Right kidney (tissue), 9 donors: ENCODE measurements at places on chromosomes 12 and 14.

GRCh38 chr14:61524936-61525292 lies 170.4 kb upstream of the HIF1A start:
- no peak for DNase-seq

DNA sequence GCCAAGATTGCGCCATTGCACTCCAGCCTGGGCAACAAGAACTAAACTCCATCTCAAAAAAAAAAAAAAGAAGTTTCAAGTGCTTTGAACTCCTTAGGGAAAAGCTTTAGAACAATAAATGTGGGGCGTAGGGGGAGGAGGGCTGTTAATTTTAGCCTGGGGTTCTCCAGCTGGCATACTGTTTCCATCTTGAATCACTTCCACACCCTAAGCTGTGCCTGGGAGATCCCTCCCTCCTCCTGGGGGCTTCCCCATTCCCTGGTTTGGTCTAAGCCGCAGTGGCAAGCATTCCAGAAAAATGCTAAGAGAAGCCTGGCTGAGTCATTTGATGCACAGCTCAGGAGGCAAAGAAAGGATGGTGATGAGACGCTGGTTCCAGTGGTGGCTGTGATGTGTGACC lies 2.3 kb upstream of the ZNF384 start:
- no peak for DNase-seq

DNA sequence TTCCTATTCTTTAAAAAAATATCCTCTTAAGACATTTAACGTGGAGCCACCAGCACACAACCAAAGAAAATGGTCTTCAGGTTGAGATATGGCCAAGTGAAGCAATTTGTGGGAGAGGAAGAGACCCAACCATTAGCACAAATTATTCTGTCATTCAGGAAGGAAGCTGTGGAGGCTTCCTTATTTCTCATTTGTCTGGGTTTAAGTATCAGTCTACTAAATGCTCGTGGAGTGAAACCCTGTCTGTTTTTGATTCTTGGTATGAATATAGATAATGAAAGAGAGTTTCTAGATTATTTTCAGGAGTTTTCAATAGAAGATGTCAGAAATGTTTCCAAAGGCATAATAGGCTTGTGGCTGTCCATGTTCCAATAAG lies 125.1 kb downstream of the GPR65 start:
- DNase-seq: no peak

DNA sequence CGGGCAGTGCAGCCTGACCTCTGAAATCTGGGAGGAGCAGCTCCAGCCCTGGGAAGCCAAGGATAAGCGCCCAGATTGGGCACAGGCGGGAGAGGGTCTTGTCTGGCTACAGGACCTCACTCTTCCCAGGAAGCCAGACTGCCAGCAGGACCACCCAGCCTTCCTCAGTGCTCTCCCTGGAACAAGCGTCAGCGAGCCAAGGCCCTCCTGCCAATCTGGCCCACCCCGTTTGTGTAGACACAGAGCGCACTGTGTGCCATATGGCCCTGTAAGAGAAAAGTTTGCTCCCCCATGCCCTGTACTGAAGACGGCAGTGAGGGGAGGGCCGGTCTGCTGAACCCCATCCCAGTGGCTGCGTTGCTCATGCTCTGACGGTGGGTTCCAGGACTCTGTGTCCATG lies 1.2 kb upstream of the C14orf180 start:
- no peak for DNase-seq

DNA sequence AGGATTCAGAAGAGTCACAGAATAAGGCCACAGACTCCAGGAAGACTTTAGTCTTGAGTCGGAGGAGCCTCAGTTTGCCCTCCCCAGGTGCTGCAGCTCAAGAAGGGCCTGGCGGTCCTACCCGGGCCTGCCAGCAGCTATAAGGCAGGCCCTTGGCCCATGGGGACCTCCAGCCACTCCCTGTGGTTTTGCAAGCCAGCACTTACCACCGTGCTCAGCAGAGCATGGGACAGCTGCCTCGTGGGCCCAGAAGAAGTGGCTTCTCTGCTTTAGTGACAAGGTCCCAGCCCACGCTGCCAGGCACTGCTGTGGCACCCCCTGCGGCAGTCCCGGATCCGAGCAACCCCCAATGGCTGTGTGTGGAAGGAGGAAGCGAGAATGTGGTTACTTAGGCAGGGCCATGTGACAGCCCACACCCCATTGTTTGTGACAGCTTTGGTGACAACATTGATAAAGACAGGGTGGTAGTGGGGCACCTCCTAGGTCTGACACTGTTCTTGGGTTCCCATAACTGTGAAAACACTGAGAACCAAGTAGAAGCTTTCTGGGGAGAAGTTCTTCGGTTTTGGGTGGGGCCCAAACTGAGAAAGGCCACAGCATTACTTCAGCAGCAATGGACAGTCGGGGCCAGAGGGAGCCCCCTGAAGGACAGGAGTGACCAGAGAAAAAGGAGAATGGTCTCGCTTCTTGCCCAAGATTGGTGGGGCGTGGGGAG lies at the start of gene SELPLG:
TSS of gene SELPLG (minus strand) at position 361 of the 715 bp plus-strand sequence. CDS start 9,587 bp downstream, outside the sequence.
- DNase-seq: no peak

DNA sequence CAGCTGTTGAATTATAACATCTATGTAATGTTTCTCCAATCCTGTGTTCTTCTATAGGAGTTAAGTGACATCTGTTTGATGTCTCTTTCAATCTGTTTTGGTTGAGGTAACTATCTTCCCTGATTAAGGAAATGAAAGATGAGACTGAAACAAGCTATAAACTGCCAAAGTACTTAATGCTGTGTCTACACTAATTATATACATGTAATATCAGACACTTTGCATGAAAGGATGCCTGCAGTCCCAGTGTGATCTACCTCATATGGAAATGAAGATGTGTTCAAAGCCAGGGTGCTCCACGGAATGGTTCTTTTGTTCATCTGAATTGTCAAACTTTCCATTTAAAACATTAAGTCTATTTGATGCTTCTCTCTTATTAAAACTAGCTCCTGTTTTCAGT lies 958.3 kb downstream of the GALC start:
- DNase-seq: no peak

DNA sequence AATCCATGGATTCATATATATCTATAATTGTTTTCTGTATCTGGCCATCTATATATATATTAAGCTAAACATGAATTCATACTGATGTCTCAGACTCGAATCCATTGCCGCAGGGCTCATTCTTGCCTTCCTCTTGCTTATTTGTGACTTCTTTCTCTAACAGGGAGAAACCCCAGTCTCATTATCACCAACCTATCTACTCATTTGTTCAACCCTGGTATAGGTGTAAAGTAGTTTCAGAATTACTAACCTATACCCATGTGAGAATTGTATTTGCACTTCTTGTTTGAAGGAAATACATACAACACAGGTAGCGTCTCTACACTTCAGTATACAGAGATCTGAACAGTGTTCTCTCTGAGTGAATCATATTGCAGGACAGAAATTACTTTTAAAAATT lies 77.7 kb downstream of the PTPN11 start:
- no peak for DNase-seq

GRCh38 chr12:44889162-44889561 lies 13.0 kb upstream of the NELL2 start:
- no peak for DNase-seq

DNA sequence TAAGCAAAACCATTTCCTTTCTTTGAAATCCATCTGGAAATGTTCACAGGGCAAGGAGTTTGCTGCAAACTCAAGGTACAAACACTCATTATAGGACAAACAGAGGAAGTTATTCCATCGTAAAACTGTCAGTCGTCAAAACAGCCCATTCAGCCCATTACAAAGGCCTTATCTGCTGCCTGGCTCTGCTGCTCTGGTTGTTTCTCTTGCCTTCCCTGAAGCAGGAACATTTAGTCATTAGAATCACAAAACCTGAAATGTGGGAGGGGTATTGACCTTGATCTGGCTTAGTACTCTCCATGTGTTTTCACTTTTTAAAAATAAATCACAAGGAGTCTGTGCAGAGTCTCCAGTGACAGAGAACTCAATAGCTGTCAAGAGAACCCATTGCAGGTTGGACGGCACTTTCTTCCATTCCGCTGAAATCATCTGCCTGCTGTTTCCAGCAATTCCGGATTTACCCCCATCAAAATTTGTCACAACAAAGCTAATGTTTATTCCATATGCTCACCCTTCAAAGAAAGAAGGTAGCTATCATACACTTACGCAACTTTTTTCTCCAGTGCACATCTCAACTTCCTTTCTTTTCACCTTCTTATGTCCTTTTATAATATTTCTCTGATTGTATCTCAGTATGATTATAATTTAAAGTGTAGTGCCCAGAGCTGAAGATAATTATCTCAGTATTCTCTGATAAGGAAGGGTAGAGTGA lies 24.6 kb upstream of the ITPR2 start:
- no peak for DNase-seq

DNA sequence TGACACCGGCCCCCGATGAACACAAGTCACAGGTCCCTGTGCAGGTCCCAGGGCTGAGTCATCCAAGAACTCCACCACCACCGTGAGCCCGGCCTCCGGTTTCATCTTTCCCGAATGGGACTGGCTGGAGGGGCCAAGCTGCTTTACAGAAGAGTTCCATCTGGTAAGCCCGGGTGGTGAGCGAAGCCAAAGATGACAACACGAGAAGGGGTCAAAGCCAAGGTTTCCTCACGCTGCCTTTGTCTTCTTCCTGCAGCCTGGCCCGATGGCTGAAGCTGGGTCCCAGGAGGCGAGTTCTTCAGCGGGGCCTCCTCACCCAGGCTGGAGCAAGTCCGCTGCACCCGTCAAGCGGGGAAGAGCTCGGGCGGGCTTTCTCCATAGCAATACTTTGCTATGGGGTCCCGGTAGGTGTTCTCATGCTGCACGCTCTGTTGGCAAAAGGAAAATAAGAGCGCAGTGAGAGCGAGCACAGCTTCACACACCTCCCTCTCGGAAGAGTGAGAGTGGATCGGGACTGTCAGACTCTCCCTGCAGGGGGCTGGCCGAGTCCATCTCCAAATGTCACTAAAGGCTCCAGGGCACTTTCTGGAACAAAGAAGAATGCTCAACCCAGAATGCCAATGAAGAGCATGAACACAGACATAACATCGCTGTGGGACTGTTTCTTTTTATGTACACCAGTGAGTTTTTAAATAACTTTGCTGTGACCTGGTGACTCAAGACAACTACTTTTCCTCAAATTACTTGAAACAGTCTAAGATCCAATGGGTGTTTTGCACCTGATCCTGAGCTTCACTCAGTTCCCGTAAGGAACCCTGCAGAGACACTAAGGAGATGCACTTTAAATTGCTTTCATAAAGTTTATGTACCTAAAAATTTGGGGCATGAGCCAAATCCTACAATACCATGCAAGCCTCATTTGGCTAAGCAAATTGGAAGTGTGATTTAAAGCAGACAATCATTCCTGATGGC lies 20.1 kb downstream of the SPRING1 start:
- peak; percentile 70 for DNase-seq

- no peak for DNase-seq
Observed at GRCh38 chr12:103952497-103952896, 13.2 kb upstream of the TDG start.

- no peak for DNase-seq
Observed at GRCh38 chr12:27277846-27278260, 33.8 kb downstream of the STK38L start.

DNA sequence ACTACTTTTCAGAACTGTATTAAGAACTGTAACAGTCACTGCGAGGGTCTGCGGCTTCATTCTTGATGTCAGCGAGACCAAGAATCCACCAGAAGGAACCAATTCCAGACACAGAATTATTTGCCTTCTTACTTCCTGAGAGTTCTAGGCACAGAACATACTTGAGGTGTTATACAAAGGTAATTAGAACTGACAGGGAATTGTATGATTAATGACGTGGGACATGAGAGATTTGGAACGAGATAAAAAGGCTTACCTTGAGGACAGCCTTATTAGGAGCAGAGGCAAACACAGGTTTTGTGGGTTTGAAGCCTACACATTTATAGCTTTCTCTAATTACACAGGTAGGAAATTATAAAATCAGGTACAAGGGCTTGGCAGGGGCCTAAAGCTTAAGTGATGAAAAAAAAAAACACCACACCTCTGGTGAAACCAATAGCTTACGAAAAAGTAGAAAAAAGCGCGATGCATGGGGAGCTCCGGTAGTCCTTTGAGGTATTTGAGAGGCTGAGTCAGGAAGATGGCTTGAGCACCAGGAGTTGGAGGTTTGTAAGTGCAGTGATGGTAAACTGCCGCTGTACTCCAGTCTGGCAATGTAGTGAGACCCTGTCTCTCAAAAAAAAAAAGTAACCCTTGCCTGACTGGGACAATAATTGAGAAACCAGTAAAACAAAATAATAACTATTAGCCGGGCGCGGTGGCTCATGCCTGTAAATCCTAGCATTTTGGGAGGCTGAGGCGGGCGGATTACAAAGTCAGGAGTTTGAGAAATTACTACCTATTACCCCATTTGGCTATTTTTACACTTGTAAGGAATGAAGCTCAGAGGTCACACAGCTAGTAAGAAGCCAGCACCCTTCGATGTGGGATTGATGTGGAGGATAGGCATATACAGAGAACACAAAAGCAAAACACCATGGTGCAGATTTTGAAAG lies 795 bp upstream of the ACOT2 start:
- no peak for DNase-seq

DNA sequence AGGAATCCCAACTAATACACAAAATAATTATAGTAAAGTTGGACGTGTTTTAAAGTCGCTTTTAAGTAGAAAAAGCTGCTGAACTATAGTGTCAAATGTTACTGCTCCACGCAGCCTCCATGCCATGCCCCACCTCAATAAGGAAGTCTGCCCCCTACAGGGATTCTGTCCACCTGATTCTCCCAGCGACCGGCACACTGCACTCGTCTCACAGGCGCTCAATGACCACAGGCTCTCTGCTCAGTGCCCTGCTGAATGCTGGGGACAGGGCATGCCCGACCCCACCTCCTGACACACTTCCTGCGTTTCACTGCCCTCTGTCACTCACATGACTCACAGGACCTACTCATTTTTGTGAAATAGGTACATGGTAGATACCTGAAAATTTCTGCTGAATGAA lies 48.9 kb downstream of the BDKRB1 start:
- DNase-seq: no peak

GRCh38 chr14:59507063-59507751 lies 22.9 kb downstream of the JKAMP start:
- peak; percentile 16 for DNase-seq

DNA sequence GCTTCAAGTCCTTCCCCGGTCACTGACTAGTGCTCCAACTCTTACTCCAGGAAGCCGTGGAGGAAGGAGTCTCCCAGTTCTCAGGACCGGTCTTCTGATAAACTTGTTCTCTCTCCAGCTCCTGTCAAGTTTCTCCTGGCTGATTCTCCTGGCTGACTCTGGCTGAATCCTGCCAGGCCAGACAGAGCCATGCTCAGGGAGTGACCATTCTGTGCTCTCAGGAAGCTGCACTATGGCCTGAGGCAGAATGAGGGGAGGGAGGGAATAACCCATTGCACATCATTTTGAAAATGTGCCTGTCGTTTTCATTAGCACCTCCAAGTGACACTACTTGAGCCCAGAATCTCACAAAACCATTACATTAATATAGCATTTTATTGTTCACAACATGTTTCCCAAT lies 80.8 kb downstream of the IFNG start:
- DNase-seq: no peak

- no peak for DNase-seq
Observed at GRCh38 chr12:96403870-96404269, 3.6 kb upstream of the CDK17 start.

DNA sequence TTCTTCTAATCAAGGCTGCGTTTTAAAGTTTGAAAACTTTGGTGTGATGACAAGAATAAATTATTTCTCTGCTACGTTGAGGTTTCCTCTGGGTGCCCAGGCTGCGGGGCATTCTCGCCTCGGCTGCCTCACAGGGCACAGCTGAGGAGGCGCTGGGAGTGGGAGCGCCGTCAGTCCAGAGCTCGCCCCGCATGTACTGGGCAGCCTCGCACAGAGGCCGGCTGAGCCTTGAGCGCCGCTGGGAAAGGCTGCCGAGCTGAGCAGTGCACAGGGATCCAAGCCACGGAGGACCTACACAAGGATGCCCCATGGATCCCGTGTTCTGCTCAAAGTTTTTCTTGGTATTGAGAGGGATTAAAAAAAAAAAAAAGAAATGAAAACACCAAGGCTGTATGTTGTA lies 11.6 kb downstream of the RFX4 start:
- DNase-seq: no peak
